Right lobe of liver (tissue), 6 donors: ENCODE measurements at places on chromosomes 5 and 9.
A peak's percentile ranks its signal among the peaks of the same experiment; 100 is the strongest.

DNA sequence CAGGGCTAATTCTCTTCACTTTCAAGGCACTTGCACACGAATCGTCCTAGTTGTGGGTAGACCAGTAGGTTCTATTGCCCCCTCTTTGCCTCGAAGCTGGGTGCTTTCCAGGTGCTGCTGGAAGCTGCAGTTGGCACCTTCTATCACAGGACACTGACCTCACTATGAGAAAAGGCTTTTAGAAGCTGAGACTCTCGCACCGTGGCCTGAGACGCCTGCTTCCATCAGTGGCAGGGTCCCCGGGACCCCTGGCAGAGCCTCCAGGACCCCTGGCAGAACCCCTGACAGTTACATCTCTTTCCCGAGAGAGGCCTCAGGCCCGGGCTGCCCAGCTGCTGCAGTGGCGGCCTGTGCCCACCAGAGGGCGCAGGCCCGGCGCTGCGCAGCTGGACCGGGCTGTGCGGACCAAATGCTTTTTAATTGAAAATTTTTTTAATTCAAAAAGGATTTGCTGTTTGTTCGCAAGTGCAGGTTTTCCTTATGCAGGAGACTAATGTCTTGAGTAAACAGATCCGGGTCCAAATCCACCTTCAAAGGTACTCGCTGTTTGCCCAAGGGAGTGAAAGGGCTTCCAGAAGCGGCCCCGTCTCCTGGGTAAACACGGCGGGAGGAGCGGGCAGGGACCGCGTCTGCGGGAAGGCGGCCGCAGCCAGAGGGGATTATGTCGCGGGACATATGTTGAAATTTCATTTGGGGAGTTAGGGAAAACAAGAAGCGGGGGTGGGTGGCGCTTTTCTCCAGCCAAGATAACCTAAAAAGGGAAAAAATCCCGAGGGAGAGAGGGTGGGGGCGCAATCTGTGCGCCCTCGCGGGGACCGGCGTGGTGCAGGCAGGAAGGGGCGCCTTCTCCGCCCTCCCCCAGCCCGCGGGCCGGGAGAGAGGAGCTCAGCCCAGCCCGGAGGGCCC, 114.5 kb upstream of the LMX1B start:
- no peak for DNase-seq

DNA sequence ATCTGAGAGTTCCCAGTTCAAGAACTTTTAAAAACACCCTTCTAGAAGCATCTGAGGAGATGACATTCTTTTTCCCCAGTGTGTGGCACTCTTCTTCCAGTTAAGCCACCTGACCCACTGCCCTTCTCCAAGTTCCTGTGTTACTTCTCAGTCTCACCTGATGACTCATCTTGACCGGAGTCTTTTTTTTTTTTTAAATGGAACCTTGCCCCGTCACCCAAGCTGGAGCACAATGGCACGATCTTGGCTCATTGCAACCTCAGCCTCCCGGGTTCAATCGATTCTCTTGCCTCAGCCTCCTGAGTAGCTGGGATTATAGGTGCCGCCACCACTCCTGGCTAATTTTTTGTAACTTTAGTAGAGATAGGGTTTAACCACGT, 224.1 kb upstream of the DAB2 start:
- DNase-seq: no peak

GRCh38 chr5:37437711-37438110, 58.6 kb downstream of the WDR70 start:
- no peak for DNase-seq

DNA sequence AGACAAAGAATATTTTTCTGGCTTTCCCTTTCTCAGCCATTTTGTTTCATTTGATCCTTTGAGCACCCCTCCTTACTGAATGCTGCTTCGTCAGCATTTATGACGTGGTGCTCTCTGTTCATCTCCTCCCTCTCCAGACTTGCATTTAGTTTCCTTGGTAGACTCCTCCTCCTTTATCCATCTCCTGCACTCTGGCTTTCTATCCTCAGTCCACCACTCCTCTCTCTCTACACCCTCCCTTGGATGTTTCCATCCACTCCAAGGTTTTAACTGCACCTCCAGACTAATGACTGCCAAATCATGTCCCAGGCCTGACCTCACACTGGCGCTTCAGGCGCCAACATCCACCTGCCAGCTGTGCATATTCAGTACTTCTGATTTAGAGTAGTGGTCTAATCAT, 245.4 kb downstream of the RAB3C start:
- no peak for DNase-seq

DNA sequence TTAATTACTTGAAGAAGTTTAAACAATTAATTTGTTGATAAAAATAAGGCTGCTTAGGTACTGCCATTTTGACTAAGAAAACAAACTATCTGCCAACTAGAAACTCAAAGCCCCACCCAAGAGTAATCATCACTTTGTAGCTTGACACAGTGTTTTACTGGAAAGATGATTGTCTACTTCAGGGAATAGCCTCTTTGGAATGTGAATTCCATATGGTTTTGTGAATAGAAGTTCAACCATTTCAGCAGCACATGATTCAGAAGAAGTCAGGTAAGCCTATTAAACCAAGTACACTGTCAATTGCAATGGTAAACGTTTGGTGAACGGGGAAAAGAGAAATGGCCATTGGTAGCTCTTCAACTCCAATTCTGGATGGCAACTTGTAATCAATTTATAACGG, 55.2 kb downstream of the PLK2 start:
- DNase-seq: no peak

GRCh38 chr5:31783086-31783645, 144.2 kb downstream of the PDZD2 start:
- no peak for DNase-seq

DNA sequence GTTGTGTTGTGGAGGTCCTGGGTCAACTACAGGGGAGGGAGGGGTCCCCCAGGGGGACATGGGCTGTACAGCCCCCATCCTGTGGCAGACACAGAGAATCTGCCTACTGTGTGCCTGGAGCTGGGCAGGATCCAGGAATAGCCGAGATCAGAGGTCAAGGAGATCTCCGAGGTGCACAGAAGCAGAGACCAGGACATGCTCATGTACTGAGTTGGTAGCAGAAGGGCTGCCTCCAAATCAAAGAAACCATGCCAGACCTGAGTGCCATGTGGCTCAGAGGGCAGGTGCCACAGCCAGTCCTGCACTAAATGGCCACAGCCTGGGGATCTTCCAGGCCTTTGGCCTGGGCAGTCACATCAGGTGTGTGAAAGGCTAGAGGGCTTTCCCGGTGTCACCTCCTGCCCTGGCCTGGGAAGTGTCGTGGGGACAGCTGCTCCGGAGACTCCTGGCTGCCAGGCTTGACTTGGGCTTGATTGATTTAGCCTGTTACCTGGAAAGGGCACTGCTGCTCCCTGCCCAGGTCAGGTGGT, 27.8 kb downstream of the GSN start:
- peak; percentile 62 for DNase-seq

DNA sequence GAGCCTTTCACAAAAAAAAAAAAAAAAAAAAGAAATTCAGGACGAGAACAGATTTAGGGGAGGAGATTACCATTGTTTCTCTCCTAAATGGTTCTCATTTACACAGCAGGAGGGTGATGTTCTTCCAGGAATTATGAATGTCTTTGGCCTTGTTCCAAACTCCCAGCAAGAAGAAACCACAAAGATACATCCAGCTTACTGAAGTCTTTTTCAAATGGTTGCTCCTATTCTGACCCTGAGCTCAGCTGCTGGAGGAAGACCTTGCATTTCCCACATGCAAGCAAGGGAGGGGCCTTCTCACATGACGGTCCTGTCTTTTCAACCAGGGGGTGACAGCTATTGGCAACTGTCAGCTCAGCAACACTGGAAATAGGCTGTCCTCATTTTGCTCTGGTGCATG, 203.0 kb upstream of the VLDLR start:
- DNase-seq: no peak

GRCh38 chr5:39194466-39195136, 24.8 kb downstream of the FYB1 start:
- no peak for DNase-seq

- no peak for DNase-seq
These were observed 97.9 kb downstream of the SV2C start for GRCh38 chr5:76180814-76181805.

GRCh38 chr5:163695830-163696578, 190.6 kb downstream of the MAT2B start:
- no peak for DNase-seq

- no peak for DNase-seq
These were observed 9.7 kb upstream of the C9orf152 start for GRCh38 chr9:110217656-110218099.

DNA sequence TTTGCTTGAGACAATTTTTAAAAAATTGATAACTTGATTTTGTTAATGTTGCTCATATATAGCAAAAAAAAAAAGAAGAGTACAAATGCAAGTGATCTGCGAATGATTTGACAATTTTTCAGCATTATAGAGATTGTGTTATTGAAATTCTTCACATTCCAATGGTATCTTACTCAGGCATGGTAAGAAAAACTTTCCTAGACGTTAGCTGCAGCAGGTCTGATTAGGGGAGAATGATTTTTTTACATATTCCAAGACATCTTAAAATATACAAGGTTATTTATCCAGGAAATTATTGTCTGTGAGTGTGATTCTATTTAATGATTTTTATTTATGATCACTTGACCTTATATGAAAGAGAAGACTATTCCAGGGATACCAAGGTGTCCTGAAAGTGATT, 361.9 kb downstream of the MAT2B start:
- no peak for DNase-seq

DNA sequence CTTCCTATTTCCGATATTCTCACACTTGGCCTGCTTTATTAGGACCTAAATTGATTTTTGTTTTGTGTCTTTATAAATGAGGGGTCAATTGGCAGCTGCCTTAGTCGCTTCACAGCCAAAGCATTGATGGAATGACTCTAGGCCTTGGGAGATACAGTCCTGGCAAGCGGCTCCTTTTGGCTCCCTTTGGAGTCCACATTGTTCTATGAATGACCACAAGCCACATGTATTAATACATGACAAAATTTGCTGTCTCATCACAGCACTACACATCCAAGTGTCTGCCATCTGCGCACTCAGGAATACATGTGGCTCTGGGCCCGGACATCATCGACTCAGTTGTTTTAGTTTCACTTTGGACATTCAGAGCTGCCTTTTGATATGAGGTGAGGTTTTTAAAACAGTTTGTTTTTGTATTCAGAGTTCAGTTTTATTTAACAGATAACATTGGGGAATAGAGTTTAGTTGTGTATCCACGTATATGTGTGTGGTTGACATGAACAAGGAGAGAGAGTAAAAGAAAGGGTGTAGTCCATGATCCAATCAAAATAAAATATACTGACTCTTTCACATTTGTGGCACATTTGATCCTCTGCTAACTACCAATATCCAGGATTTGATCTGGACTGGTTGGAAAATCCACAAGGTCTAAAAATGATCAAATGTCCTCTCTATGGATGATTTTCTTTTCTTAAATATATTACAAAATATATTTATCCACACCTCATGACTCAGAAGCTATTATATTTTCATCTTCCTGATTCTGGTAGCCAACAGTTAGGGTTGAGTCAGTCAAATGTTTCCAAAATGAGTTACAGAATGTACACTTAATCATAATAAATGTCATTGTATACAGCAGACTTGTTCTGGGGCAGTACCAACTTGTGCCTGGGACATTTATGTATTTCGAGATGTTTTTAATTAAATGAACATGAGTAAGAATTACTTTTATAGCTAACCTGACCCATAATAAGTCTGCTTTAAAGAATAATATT, 114.0 kb upstream of the MTAP start:
- DNase-seq: no peak

DNA sequence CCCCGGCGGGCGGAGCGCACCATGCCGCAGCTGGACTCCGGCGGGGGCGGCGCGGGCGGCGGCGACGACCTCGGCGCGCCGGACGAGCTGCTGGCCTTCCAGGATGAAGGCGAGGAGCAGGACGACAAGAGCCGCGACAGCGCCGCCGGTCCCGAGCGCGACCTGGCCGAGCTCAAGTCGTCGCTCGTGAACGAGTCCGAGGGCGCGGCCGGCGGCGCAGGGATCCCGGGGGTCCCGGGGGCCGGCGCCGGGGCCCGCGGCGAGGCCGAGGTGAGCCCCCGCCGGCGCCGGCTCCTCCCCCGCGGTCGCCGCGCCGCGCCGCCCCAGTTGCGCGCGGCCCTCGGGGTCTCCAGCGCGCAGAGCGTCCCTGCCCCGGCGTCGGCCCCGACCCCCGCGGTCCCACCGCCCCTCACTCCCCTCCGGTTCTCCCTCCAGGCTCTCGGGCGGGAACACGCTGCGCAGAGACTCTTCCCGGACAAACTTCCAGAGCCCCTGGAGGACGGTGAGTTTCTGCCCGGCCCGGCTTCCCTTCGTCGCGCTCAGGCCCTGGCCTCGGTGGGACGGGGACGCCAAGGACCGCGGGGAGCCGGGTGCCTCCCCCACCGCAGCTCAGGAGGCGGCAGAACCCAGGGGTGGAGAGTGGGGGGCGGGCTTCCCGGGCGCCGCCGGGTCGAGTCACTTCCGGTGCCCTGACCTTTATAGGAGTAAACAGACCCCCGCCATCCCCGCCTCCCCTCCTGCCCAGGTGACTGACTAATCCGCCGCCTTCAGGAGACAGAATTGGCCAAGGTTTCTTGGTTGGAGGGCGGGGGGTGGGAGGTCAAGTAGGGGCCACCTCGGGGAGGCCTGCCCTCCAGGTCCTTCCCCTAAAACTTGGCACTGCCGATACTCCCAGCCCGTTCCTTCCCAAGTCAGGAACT, 665 bp downstream of the TCF7 start:
- no peak for DNase-seq

- no peak for DNase-seq
These were observed 141.6 kb upstream of the ZNF608 start for GRCh38 chr5:124888050-124888506.

- no peak for DNase-seq
These were observed 468.9 kb downstream of the DTWD2 start for GRCh38 chr5:118519466-118519865.

GRCh38 chr5:67493676-67494075, 297.1 kb upstream of the CD180 start:
- peak; percentile 31 for DNase-seq

- DNase-seq: no peak
These were observed 52.7 kb upstream of the IL6ST start for GRCh38 chr5:56047448-56047847.

GRCh38 chr5:157214861-157215513, 34.3 kb downstream of the ITK start:
- DNase-seq: no peak

DNA sequence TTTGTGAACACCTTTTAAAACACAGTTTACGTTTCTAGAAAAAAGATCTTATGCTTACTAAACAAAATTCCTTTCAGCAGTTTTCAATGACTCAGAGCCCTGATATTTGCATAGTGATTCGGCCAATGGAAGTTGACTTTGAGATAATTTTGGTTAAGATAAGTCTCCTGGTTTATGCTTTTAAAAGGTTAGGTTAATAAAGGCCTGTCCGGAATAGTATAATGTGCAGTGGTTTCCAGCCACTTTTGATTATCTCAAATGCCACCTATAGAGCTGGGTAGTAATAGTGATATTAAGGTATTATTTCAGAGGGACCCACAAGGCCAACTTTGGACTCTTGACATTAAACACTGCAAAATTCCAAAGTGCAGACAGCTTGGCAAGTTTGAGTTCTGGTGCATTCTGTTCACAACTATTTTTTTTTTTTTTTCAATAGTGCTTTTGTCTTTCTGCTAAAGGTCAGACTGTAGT, 86.1 kb downstream of the F2RL2 start:
- DNase-seq: peak; percentile 62

- no peak for DNase-seq
These were observed 11.9 kb downstream of the AGTPBP1 start for GRCh38 chr9:85729882-85730281.

GRCh38 chr9:20984506-20984905, 46.9 kb downstream of the HACD4 start:
- DNase-seq: no peak

- no peak for DNase-seq
These were observed 576.5 kb downstream of the CSNK1G3 start for GRCh38 chr5:124088289-124089032.
